SJCRH30 (cell line): ENCODE measurements at places on chromosomes 2 and 18. TPM values are rescaled to one million over a fixed set of nuclear protein-coding genes. Genes with fewer than 3 reads are reported as not detected.

GRCh38 chr2:23411752-23412431, 26.9 kb downstream of the KLHL29 start:
- no peak for DNase-seq

DNA sequence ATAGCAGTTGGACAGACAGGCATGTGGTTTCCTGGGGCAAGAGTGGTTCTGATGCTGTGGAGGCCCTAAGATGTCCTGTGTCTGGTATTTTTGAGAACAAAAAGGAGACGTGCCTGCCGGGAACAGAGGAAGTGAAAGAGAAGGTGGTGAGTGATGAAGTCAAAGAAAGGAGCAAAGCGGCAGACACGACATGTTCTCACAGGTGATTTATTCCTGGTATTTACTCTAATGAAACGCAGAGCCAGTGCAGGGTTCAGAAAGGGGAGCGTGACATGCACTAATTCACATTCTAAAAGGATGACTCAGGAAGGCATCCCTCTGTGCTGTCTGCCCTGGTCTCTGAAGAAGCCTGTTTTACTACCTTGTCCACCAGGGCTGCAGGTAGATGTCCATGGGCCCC, 211.0 kb downstream of the KCNE4 start:
- no peak for DNase-seq

DNA sequence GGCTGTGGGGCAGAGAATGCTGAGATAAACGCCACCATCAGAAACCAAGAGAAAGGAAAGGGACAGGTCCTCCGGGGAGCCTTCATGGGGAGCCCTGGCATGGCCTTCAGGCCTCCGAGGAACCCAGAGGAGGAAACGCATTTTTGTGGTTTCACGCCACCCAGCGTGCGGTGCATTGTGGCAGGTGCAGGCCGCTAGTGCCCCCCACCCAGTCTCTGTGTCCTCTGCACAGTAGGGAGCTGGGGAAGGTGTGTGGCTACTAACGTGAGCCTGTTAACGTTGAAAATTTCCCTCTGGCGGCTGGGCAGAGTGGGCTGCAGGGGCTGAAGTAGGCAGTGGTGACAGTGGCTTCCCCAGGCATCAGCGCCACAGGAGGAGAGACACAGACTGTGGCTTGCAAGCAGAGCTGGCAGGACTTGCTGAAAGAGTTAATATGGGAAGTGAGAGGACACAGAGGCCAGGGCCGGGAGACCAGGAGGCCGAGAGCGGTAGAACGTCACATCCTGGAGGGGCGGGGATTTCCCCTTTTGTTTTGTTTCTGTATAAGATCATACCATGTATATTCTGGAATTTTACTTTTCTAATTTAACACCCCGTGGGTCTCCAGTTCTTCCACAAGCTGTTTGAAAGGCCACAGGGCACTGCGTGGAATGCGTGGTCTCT, 166.9 kb downstream of the GBX2 start:
- DNase-seq, result peak; percentile 84

DNA sequence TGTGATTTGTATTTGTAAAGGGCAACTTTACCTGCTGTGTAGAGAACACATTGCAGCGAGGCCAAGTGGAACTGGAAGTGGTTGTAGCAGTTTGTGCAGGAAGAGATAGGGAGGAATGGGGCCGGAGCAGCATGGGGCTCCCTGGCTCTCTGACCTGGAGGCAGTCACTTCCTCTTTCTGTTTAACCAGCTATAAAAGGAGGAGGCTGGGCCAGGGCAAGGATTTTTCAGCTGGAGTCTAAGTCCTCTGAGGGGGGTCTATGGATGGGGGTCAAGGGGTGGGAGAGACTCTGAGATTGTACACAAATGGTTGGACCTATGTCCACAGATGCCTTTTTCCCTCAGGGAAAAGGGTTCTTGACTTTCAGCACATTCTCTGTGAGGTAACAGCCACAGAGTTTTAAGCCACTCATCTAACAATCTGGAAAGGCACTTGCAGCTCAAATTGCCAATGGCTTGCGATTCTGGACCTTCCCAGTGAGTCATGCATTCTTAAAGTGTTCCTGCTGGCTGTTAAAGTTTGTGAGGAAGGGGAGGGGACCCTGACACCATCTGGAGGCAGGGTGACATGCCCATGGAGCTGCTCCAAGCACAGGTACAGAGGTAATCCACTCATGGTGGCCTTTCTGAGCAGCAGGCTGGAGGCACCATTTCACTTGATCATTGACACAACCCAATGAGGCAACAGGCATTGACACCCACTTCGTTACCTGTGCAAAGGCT, 347.0 kb downstream of the CYRIA start:
- DNase-seq, result peak; percentile 30

- DNase-seq, result no peak
These were observed 318 bp upstream of the CDC42EP3 start for GRCh38 chr2:37671816-37672103.

DNA sequence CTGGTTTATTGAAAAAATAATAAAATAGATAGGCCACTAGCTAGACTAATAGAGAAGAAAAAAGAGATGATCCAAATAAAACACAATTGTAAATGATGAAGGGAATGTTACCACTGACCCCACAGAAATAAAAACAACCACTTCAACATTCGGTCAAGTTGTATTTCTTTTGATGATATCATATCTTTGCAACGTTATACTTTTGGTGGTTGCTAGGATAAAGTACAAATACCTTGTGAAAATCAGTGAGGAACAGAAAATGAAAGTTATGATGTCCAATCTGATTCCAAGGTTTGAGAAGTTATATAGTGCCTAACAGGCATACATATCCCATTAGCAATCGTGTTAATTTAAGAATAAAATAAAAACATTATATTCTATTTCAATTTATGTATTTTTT, 6.6 kb upstream of the ASNSD1 start:
- DNase-seq, result no peak

- DNase-seq, result no peak
These were observed 70.8 kb downstream of the ACAA2 start for GRCh38 chr18:49742316-49743116.

- DNase-seq, result no peak
These were observed 1202.8 kb upstream of the ACVR2A start for GRCh38 chr2:146642066-146642465.

GRCh38 chr2:100936070-100936741, 65.9 kb upstream of the RPL31 start:
- DNase-seq, result no peak

DNA sequence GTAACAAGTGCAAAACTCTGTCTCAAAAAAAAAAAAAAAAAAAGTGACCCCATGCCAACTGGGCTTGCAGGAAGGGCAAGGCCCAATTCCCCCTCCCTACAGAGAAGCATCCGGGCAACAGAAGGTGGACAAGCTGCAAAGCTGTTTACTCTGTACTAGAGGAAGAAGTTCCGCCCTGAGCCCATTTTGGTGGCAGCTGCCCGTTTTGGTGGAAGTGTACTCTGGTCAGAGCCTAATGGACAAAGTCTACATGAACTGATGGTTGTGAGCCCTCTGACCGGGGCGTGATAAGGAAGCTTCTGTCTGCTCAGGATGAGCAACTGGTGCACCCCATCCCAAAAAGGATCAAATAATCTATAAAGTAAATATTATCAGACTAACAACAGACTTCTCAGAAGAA, 65.0 kb downstream of the TRAPPC8 start:
- no peak for DNase-seq

GRCh38 chr2:42618972-42619371, 50.5 kb downstream of the MTA3 start:
- no peak for DNase-seq

DNA sequence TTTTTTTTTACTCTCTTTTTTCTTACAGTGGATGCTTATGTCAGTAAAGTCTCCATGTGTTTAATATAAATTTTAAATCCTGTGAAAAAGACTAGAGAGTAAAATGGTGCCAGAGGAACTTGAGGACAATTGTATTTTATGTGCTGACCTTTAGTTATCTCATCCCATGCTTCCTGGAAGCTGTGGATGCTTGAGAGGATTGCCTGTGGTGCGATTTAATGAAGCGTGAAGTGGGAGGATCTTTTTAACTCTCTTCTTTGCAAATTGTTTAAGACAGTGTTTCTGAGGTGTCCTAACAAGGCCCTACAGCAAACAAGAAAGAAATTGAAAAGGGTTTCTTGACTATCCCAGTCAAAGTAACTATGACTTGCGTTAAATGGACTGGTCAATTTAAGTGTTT, 84.2 kb downstream of the DTNA start:
- DNase-seq, result peak; percentile 47

GRCh38 chr18:70994116-70994515, 705.3 kb downstream of the SOCS6 start:
- DNase-seq, result no peak

GRCh38 chr18:78637442-78638402, 341.9 kb upstream of the SALL3 start:
- no peak for DNase-seq

GRCh38 chr2:98771721-98772524, 41.0 kb upstream of the MGAT4A start:
- DNase-seq, result no peak

DNA sequence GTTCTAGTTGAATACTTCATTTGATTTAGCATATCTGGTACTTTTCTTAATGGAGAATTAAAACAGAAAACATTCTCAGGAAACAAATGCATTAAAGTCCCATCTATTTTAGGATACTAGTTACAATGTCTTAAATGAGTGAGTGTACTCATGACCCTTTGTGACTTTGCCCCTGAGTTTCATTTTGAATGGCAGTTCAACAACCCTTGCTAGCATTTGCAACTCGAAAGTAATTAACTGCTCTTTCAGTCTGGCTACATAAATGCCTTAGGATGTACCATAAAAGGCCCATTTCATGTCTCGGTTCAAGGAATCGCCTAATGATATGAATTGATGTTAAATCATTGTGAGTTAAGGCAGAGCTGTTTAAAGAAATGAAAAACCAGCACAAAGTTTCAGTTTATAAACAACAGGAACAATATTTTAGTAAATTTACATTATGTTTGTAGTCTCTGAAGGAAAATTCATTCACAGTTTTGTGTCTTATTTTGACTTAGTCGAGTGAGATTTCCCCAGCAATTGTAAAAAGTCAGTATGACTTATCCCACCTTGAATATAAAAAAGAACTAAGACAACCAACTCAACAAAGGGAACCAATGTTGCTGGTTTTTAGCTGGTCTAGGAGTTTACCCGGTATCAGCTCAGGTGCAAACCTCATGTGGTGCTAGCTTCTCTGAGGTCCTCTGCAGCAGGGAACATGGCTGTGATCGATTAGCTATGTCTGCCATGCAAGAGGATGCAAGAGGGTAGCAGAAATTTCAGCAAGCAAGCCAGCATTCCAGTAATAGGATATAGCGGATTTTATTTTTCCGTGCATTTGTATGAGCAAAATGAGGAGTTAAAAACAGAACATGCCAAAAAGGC, 386.2 kb downstream of the PTPRM start:
- no peak for DNase-seq

DNA sequence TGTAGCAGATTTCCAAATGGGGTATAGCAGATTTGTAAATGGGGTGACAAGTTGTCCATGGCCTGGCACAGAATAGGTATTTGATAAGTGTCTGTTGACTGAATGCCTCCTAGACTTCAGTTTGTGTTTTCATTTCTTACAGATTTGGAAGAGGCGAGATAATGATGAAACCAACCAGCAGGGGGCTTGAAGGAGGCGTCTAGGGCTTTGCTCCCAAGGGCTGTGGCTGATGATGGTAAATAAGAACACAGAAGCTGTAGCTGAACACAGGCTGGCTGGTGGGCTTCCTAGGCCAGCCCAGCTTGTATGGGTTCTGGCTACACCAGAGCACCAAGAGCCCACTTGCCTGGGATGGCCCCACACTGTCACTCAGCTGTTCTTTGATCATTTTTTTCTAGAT, 19.4 kb downstream of the SFTPB start:
- DNase-seq, result peak; percentile 45

DNA sequence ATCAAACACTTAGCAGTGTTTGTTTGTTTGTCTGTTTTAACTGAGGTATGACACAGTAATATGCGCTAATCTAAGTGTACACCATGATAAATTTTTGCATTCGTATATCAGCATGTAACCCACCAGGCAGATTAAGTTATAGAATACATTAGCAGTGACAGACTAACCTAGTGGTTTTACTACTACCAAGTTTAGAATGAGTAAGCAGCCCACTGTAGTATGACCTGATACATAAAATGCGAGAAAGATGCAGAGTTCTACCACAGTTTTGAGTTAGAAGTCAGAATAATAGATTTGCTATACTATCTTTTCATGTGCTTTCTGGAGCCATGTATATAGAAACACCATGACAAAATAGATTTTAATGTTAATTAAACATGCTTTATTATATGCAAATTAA, 19.1 kb upstream of the MAP4K4 start:
- DNase-seq, result no peak

- no peak for DNase-seq
These were observed 104.9 kb downstream of the ZNF236 start for GRCh38 chr18:76927223-76927725.

DNA sequence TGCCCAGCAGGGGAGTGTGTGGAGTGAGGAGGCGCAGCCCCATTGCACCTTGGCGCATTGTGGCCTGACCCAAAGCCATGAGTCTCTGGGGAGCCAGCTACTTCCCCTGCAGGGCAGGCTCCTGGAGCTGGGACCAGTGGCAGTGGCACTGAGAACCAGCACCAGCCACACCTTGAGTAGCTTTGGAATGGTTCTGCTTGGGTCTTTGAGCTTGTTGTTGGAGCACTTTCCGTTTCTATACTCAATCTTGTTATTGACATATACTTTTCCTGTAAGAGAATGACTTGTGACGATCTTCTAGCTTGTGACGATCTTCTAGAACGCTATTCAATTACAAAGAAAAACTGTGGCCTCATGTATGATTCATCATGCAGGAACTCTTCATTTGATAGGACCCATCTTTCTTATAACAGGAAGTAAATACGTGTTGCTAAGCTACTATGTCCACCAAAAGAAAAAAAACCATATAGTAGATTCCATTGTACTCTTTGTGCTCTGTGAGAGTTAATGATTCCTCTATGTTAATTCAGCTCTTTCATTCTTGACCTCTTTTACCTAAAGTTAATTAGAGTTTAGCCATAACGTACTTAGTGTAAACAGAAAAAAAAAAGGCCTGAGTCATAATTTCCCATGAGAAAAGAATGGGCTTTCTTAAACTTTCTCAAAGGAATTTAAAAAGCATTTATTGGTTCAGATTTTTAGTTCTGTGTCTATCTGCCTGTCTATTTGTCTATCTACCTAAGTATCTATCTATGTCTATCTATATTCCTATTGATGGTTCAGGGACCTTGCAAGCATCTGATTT, 113.1 kb downstream of the GATA6 start:
- DNase-seq, result no peak

GRCh38 chr2:168359082-168359481, 97.0 kb upstream of the CERS6 start:
- DNase-seq, result no peak

- no peak for DNase-seq
These were observed 102.9 kb downstream of the CDC42EP3 start for GRCh38 chr2:37568565-37568964.

GRCh38 chr2:237698358-237698694, 70.9 kb downstream of the LRRFIP1 start:
- no peak for DNase-seq

CASP8 gene
- 11.6 and 14.4 TPM in 2 replicates for total RNA-seq

SP100 gene
- 5.5 and 6.2 TPM in 2 replicates for total RNA-seq

NYAP2 gene
- total RNA-seq, result 0.46 and 0.69 TPM in 2 replicates

ELOA2 gene
- 0.06 TPM in 1 of 2 replicates, not detected in the other for total RNA-seq

DYNC2LI1 gene
- 13.9 and 14.8 TPM in 2 replicates for total RNA-seq

DYNAP gene
- not detected in 2 replicates for total RNA-seq

ARHGAP25 gene
- 6.3 and 6.6 TPM in 2 replicates for total RNA-seq

ASPRV1 gene
- 0.51 and 0.95 TPM in 2 replicates for total RNA-seq

UPP2 gene
- total RNA-seq, result not detected in 2 replicates

CCDC74B gene
- 2.2 and 2.7 TPM in 2 replicates for total RNA-seq

SLC30A3 gene
- total RNA-seq, result 4.4 and 4.9 TPM in 2 replicates

TMEM37 gene
- 0.28 and 0.67 TPM in 2 replicates for total RNA-seq
